ENCODE measurements at places on chromosomes 5 and 9. TPM values are rescaled to one million over a fixed set of nuclear protein-coding genes. Genes with fewer than 3 reads are reported as not detected.

GRCh38 chr5:75156585-75156984 lies 80.1 kb downstream of the ANKRD31 start:
- DNase-seq, result no peak

GRCh38 chr5:117255211-117256027 lies 680.8 kb upstream of the SEMA6A start:
- DNase-seq, result no peak

GRCh38 chr9:84331119-84331809 lies 9.3 kb downstream of the SLC28A3 start:
- peak; percentile 46 for DNase-seq

DNA sequence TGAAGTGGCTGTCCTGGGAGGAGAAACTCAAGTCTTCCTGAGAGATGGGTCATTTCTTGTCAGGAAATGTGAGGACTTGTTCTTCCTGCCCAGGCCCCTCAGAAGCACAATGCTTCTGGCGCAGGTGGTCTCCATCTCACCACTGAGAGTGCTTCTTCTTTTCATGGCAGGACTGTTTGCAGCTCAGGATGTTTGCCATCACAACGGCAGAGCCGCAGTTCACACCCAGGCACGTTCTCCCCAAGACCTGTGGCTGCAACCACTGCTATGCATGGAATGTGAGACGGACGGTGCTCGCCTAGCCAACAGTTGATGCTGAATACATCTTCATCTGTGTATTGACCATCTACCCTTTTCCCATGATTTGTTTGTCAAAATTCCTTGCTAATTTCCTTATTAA lies 216.3 kb downstream of the GADD45G start:
- DNase-seq, result no peak

- DNase-seq, result no peak
Observed at GRCh38 chr5:175443514-175444059, 395 bp downstream of the DRD1 start.

GRCh38 chr9:79651251-79651795 lies 79.6 kb downstream of the TLE4 start:
- DNase-seq, result no peak

DNA sequence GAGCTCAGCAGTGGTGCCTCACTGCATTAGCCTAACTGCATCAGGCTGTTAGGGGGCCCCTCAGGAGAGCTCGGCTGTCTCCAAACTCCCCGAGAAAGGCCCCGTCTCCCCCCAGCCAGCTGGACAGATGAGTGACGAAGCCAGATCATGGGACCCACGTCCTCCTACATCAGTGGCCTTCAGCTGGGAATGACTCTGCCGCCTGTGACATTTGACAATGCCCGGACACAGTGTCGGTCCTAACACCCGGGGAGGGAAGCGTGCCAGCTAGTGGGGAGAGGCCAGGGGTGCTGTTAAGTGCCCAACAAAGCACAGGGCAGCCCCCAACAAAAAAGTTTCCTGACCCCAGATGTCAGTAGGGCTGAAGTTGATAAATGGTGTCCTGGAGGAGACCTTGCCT lies 375.2 kb upstream of the IRX2 start:
- no peak for DNase-seq

GRCh38 chr9:90724112-90724511 lies 77.5 kb upstream of the SYK start:
- DNase-seq, result no peak

GRCh38 chr5:151490627-151491026 lies 43.2 kb downstream of the SLC36A1 start:
- no peak for DNase-seq

- no peak for DNase-seq
Observed at GRCh38 chr5:145787507-145787906, 47.6 kb downstream of the PRELID2 start.

GRCh38 chr5:132840896-132841295 lies 10.4 kb upstream of the SHROOM1 start:
- no peak for DNase-seq

GRCh38 chr5:116486588-116486987 lies 88.0 kb downstream of the SEMA6A start:
- DNase-seq, result no peak

DNA sequence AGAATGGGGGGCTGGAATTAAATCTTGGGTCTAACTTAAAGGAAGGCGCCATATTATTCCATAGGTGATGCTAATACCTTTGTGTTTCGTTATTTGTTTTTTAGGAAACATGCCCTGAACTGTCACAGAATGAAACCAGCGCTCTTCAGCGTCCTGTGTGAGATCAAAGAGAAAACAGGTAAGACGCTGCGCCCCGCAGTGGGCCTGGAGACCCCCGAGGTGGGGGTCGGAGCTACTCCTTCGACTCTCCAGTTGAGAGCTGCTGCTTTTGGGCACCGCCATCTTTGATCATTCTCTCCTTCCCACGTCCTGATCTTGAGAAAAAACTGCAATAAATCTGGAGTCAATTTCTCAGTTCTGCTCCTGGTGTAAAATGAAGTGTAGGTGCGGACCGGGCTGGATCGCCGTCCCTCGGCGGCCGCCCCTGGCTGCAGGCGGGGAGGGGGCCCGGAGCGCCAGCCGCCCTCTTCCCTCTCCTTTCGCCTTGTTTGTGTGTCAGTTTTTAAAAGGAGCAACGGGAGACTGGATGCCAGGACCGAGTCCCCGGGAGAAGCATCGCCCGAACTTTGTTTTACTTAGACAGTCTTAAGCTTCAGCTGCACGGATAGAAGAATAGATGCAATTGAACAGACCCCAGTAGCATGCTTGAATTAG lies 1.4 kb downstream of the PBX3 start:
- no peak for DNase-seq

GRCh38 chr9:134559013-134559412 lies 82.6 kb upstream of the COL5A1 start:
- DNase-seq, result no peak

DNA sequence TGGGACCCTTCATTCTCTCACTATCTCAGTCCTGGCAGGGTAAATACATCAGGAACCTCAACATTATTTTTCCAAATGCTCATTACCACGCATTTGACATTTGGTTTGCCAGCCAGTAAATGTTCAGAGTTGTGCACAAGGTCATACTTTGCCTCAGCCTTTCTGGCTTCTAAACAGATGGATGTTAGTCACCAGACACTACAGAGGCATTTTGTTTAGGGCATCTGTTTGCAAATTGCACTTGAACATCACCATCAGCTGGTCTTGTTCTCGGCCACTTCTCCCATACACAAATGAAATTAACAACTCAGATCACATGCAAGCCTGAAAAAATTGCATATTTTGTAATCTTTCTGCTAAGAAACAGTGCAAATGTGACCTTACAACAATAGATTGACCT lies 75.0 kb upstream of the SLC1A1 start:
- no peak for DNase-seq

DNA sequence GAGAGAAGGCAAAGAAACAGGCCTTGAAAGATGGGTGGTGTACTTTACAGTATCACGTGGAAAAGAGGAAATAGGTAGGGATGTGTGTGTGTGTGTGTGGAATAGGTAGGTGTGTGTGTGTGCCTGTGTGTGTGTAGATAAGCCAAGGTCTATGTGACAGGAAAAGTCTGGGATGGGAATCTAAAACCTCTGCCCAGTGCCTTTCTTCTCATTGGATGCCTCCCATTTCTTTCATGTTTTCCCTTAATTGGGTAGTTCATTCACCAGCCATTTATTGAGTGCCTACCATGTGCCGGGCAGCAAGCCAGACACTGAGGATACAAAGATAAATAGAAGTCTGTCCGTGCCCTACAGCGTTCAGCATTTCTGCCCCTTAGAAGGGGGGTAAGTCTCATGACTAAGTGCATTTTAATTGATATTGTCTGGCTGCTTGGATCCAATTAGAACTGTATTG lies 1.0 kb downstream of the URM1 start:
- DNase-seq, result no peak

- DNase-seq, result no peak
Observed at GRCh38 chr5:6900247-6901227, 187.3 kb downstream of the TENT4A start.

GRCh38 chr5:129137637-129138036 lies 43.1 kb downstream of the ISOC1 start:
- DNase-seq, result no peak

GRCh38 chr9:96618209-96619123 lies 1.2 kb downstream of the CDC14B start:
- no peak for DNase-seq

DNA sequence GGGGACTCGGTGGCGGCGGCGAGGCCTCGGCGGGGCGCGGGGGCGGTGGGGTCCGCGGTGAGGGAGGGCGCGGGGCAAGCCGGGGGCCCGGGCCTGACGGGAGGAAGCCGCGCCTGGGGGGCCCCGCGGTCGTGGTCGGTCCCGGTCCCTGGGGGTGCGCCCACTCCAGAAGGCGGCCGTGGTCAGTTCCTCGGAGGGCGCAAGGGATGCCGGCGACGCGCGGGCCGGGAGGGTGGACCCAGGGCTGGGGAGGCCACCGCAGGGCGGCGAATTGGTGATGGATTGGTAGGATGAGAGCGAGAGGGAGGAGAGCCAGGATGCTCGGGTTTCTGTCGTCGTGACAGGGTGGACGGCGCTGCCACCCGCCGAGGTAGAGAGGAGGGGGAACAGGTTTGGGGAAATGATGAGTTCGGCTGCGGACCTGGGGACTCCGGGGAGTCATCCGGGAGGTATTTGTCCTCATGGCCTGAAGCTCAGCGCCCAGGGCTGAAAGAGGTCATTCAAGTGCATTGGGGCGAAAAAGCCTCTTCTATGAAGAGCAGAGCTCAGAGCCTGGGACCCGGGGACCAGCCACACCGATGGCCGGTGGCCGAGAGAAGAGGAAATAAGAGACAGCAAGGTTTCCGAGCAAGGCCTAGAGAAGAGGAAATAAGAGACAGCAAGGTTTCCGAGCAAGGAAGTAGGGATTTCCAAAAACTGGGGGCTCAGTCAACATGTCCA lies 557 bp downstream of the GNG10 start:
- peak; percentile 29 for DNase-seq

- no peak for DNase-seq
Observed at GRCh38 chr5:67578011-67578410, 381.4 kb upstream of the CD180 start.

DNA sequence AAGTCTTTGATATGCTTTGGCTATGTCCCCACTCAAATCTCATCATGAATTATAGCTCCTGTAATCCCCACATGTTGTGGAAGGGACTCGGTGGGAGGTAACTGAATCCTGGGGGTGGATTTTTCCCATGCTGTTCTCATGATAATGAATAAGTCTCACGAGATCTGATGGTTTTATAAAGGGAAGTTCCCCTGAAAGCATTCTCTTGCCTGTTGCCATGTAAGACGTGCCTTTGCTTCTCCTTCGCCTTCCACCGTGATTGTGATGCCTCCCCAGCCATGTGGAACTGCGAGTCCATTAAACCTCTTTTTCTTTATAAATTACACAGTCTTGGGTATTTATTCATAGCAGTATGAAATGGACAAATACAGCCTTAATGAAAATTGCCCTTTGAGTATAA lies 44.7 kb upstream of the ICE1 start:
- DNase-seq, result no peak

DNA sequence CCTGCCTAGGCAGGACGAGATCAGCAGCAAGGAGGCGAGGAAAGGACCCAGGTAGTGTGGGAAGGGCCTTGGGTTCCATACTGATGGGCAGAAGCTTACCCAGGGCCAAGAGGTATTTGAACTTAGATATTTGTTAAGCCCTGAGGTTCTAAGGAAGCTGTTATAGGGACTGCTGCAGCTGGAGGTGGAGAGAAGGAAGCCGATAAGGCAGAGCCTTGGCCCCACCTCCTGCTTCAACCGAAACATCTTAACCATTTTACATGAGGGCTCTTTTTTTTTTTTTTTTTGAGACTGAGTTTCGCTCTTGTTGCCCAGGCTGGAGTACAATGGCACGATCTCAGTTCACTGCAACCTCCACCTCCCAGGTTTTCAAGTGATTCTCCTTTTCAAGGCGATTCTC lies 8.6 kb upstream of the AQP3 start:
- DNase-seq, result no peak

- DNase-seq, result no peak
Observed at GRCh38 chr9:92247296-92247695, 46.2 kb downstream of the IARS1 start.

- no peak for DNase-seq
Observed at GRCh38 chr5:127429928-127430327, 87.5 kb upstream of the PRRC1 start.

DNA sequence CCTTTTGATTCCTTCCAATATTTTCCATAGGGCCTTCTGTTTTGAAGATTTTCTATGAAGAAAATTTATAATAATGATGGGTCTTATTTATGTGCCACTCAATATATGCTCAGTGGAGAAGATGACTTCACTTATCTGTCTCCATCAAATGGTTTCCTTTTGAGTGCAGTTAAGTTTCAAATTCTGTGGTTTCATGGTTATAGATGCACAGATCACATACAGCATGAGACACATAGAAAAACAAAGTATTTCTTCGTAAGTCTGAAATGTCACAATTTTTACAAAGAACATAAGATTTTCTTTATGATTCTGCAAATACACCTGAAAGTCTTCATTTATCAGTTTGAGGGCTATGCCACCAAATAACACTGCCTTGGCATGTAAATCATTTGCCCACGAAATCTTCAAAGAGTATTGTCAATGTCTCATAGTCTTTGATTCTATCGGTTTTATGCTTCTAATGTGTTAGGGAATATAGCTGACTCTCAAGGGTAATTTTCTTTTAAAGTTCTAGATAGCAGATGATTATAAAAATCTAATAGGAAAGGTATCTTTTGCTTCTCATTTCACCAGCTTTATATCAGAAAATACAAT lies 14.1 kb downstream of the CFAP95 start:
- no peak for DNase-seq

- DNase-seq, result no peak
Observed at GRCh38 chr5:112077180-112077579, 320.2 kb upstream of the NREP start.

DNA sequence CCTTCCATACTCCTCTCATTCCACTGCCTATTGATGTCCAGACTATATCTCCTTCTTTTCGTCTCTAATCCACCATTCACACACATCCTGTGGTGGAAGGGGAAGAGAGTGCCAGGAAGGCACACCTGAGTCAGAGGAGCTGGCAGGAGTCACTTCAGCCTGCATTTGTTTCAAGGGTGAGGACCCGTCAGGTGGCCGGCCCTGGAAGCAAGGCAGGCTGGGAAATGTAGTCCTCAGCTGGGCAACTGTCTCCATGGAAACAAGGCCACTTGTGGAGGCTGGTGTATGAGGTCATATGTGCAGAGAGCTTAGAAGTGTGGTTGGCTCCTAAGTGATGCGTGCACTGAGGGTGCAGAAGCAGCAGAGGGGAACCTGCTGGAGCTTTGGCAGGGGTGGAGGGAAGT lies 278.4 kb downstream of the NSG2 start:
- DNase-seq, result no peak

The ZMAT2 gene
- 103 TPM for polyA plus RNA-seq

The SMIM33 gene
- polyA plus RNA-seq, result not detected

The ZNF462 gene
- 23.2 TPM for polyA plus RNA-seq

The GNG10 gene
- polyA plus RNA-seq, result 46.1 TPM

The TAF11L13 gene
- not detected for polyA plus RNA-seq

The IER5L gene
- 15.5 TPM for polyA plus RNA-seq

The MOB3B gene
- 25.5 TPM for polyA plus RNA-seq

The SLC25A2 gene
- polyA plus RNA-seq, result not detected

The TTC16 gene
- polyA plus RNA-seq, result 0.11 TPM

The C5orf52 gene
- not detected for polyA plus RNA-seq

The SEMA5A gene
- 47.1 TPM for polyA plus RNA-seq

The PPIP5K2 gene
- polyA plus RNA-seq, result 97.4 TPM

The TNFAIP8 gene
- polyA plus RNA-seq, result 26.0 TPM

The LMX1B gene
- 15.9 TPM for polyA plus RNA-seq

All from renal cortex interstitium (tissue), 15 donors.